ENCODE measurements at places on chromosomes 3 and 15. TPM values are rescaled to one million over a fixed set of nuclear protein-coding genes. Genes with fewer than 3 reads are reported as not detected.

Gene LYZL4
- total RNA-seq, result not detected

Gene CCR8
- total RNA-seq, result not detected

Gene GPR87
- not detected for total RNA-seq

Gene NOX5
- 0.09 TPM for total RNA-seq

Gene CDCP1
- total RNA-seq, result not detected

GRCh38 chr15:67033012-67033411, 32.4 kb upstream of the SMAD3 start:
- peaks cover 20% of the 10 kb centered on the region for H3K4me1 ChIP-seq
- H3K4me3 ChIP-seq, result no peak overlapping the region
- DNase-seq, result no peak
- peaks cover 4% of the 10 kb centered on the region for H3K27me3 ChIP-seq

- no peaks in the 10 kb centered on the region for H3K27me3 ChIP-seq
- H3K4me3 ChIP-seq, result no peak overlapping the region
- DNase-seq, result no peak
- no peaks in the 10 kb centered on the region for H3K36me3 ChIP-seq
- H3K27ac ChIP-seq, result no peak overlapping the region
These were observed 216.9 kb downstream of the ROBO2 start for GRCh38 chr3:77256584-77257503.

- H3K4me1 ChIP-seq, result peaks cover 2% of the 10 kb centered on the region
- no peaks in the 10 kb centered on the region for H3K27me3 ChIP-seq
- H3K4me3 ChIP-seq, result no peak overlapping the region
- no peak overlapping the region for H3K27ac ChIP-seq
These were observed 24.9 kb downstream of the NIPA2 start for GRCh38 chr15:22863356-22863755.

- no peak overlapping the region for H3K4me3 ChIP-seq
- H3K27ac ChIP-seq, result no peak overlapping the region
- no peaks in the 10 kb centered on the region for H3K4me1 ChIP-seq
- H3K36me3 ChIP-seq, result no peaks in the 10 kb centered on the region
These were observed 89.8 kb upstream of the RNF7 start for GRCh38 chr3:141648055-141648910.

DNA sequence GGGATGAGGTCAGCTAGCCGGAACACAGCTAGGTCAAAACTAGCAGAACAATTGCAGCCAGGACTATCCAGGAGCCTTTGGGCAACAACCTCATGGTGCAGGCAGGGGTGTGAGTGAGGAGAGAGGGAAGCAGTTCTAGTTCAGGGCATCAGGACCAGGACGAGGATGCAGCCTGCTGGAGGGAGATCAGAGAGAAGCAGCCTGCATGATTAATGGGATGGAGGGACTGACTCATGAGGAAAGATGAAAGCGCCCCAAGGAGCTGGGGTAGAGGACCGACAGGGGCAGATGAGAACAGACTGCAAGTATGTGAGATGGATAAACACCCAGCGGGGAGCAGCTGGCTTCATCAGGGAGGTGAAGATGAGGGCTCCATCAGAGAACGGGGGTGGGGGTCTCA, 37.9 kb upstream of the LRTM1 start:
- no peaks in the 10 kb centered on the region for H3K27me3 ChIP-seq
- no peak for DNase-seq
- H3K36me3 ChIP-seq, result no peaks in the 10 kb centered on the region
- no peaks in the 10 kb centered on the region for H3K4me1 ChIP-seq
- H3K4me3 ChIP-seq, result no peak overlapping the region

DNA sequence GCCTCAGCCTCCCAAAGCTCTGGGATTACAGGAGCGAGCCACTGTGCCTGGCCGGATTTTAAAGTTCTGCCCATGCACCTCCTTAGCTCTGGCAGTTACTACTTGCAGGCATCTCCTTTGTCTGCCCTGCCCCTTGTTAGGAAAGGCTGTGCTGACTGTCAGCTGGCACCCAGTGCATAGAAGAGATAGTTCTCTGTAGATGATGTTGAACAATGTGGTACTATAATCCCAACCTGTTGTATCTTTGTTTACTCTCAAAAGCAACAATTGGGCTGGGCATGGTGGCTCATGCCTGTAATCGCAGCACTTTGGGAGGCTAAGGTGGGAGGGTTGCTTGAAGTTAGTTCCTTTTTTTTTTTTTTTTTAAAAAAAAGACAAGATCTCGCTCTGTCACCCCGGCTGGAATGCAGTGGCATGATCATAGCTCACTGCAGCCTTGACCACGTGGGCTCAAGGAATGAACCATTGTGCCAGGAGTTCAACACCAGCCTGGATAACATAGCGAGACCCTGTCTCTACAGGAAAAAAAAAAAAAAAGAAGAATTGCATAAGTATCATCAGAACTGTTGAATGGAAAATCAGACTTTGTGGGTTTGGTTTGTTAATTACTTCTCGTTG, 30.6 kb downstream of the FLNB start:
- H3K27ac ChIP-seq, result no peak overlapping the region
- H3K36me3 ChIP-seq, result no peaks in the 10 kb centered on the region
- no peak overlapping the region for H3K4me3 ChIP-seq
- no peaks in the 10 kb centered on the region for H3K27me3 ChIP-seq

- no peak overlapping the region for H3K4me3 ChIP-seq
- no peaks in the 10 kb centered on the region for H3K4me1 ChIP-seq
- no peak for DNase-seq
- no peak overlapping the region for H3K27ac ChIP-seq
- H3K36me3 ChIP-seq, result no peaks in the 10 kb centered on the region
- H3K27me3 ChIP-seq, result no peaks in the 10 kb centered on the region
These were observed 169.7 kb upstream of the NR2F2 start for GRCh38 chr15:96160800-96161199.

DNA sequence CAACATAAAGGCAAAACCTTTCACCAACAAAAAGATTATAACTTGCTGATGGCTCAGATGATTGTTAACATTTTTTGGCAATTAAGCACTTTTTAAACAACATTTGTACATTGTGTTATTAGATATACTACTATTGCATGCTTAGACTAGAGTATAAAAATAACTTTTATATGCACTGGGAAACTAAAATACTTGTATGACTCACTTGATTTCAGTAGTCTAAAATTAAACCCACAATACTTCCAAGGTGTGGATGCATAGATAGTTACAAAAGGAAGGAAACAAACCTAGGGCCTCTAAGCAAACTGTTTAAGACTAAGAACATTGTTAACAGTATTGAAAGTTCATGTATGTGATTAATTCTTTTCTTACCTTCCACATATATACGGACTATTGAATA, 1521.5 kb downstream of the OTOL1 start:
- no peaks in the 10 kb centered on the region for H3K27me3 ChIP-seq
- no peaks in the 10 kb centered on the region for H3K4me1 ChIP-seq
- no peak overlapping the region for H3K4me3 ChIP-seq
- H3K27ac ChIP-seq, result no peak overlapping the region
- no peaks in the 10 kb centered on the region for H3K36me3 ChIP-seq
- no peak for DNase-seq

DNA sequence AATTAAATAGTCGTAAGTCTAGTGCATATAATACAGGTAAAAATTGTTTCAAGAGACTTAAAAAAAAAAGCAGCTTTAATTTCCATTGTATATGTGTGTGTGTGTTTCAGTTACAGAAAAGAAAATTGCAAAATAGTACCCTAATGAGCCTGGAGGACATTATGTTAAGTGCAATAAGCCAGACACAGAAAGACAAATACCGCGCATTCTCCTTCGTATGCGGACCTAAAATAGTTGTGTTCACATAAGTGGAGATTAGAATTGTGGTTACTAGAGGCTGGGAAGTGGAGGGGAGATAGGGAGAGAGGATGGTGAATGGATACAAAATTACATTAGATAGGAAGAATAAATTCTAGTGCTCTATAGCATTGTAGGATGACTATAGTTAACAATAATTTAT, 3.6 kb downstream of the MESD start:
- H3K4me3 ChIP-seq, result no peak overlapping the region
- no peak overlapping the region for H3K27ac ChIP-seq
- H3K4me1 ChIP-seq, result peaks cover 68% of the 10 kb centered on the region
- peaks cover 31% of the 10 kb centered on the region for H3K36me3 ChIP-seq
- no peak for DNase-seq

- H3K36me3 ChIP-seq, result peaks cover 79% of the 10 kb centered on the region
- DNase-seq, result no peak
- peak overlapping the region; percentile 88 for H3K27ac ChIP-seq
- peaks cover 96% of the 10 kb centered on the region for H3K4me1 ChIP-seq
- no peaks in the 10 kb centered on the region for H3K27me3 ChIP-seq
These were observed 14.2 kb downstream of the CSK start for GRCh38 chr15:74795966-74796625.

- no peaks in the 10 kb centered on the region for H3K27me3 ChIP-seq
- H3K36me3 ChIP-seq, result no peaks in the 10 kb centered on the region
- no peak overlapping the region for H3K27ac ChIP-seq
- DNase-seq, result no peak
- peaks cover 29% of the 10 kb centered on the region for H3K4me1 ChIP-seq
These were observed 15.5 kb upstream of the CMTM7 start for GRCh38 chr3:32376115-32376514.

- no peak for DNase-seq
- H3K27me3 ChIP-seq, result no peaks in the 10 kb centered on the region
- H3K4me3 ChIP-seq, result peak overlapping the region; percentile 97
These were observed 927 bp upstream of the FYTTD1 start for GRCh38 chr3:197748597-197749314.

- H3K4me3 ChIP-seq, result no peak overlapping the region
- no peak overlapping the region for H3K27ac ChIP-seq
- H3K27me3 ChIP-seq, result no peaks in the 10 kb centered on the region
These were observed 36.9 kb upstream of the ARPP21 start for GRCh38 chr3:35602395-35602936.

- no peaks in the 10 kb centered on the region for H3K36me3 ChIP-seq
- H3K27me3 ChIP-seq, result no peaks in the 10 kb centered on the region
- no peak overlapping the region for H3K4me3 ChIP-seq
- H3K4me1 ChIP-seq, result no peaks in the 10 kb centered on the region
- no peak for DNase-seq
These were observed 65.4 kb downstream of the AQP9 start for GRCh38 chr15:58203537-58203936.

All from activated B cell treated with CpG ODN at 0.5 μM for 24 hours (primary cell).